ENCODE measurements at places on chromosomes 1 and 21.

GRCh38 chr1:44828003-44828651 lies 14.9 kb downstream of the PTCH2 start:
- DNase-seq = no peak

- no peak for DNase-seq
These were observed 18.0 kb downstream of the MPZL1 start for GRCh38 chr1:167739752-167740151.

DNA sequence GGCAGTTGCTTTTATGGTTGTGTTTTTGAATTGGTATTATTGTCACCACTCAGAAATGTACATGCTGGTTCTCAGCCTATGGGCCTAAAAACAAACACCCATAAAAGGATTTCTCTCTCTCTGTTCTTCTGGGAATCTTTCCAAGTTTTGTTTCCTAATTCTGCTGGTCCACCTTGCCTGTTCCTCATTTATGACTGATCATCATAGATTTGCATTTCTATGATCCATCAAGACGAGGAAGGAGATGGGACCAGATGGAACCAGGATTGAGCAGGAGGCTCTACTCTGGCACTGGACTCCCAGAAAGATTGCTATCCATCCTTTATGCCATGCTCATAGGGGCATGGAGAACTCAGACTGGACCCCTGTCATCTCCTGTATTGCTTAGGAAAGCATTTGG lies 162.2 kb downstream of the C1orf94 start:
- DNase-seq = no peak

GRCh38 chr21:36705679-36706481 lies 7.0 kb downstream of the SIM2 start:
- no peak for DNase-seq

DNA sequence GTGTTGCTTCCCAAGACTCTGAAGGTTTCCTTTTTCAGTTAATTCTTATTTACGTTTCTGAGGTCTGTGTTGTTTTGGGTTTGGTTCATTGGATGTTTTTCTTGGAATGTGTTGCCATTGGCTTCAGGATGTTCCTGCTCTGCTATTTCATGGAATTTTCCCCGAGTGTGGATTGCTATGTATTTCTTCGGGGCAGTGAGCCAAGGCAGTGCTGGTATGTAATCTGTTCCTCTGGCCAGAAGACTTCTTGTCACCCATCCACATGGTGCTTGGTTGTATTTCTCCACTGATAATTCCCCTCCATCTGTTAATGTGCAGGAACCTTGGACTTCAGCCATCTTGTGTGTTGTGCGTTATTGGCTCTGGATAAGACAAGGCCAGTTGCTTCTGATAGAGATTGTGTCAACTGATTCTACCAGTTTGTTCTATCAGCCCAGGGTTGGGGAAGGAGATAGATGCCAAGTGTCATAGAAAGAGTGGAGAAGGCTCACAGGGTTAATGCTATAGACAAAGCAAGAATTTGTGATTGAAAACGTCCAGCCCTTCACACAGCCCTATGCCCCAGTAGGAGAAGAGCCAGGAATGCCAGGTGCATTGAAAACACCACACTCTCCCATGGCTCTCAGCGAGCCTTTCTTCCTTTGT lies 505.2 kb downstream of the PLPP3 start:
- DNase-seq = no peak

DNA sequence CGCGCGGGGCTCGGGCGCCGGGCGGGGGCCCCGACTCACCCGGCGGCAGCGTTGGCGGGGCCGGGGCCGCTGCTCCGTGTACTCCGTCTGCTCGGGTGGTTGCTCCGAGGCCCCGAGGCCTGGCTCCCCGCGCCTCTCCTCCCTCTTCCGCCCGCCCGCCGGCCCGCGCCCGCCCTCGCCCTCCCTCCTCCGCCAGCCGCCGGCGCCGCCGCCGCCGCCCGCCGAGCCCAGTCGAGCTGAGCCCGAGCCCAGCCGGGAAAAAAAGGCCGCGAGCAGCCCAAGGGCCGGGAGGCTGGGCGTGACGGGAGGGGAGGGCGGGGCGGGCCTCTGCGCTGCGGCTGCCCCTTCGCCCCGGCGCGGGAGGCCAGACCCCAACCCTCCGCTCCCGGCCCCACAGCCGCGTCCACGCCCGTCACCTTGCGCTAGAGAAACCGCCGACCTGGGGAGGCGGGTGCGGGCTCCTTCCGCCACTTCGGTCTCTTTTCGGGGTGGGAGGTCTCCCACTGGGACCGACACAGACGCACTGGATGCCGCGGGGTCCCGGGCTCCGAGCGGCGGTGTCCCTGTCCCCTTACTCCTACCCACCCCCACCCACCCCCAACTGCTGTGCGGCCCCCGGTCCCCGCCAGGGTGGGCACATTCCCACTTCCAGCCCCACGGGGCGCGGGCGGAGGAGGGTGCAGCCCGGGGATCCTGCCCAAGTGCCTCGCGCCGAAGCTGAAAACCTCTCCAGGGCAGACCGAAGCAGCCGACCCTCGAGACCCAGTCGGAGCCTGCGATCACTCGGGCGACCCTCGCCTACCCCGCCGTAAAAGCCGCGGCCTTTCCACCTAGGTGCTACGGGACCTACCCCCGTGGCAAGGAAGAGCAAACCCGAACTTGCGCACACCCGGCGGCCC lies at the start of gene CERS2:
TSS of gene CERS2 (minus strand) at position 256 of the 899 bp plus-strand sequence. CDS start 5,745 bp downstream, outside the sequence.
- DNase-seq = peak; percentile 68

DNA sequence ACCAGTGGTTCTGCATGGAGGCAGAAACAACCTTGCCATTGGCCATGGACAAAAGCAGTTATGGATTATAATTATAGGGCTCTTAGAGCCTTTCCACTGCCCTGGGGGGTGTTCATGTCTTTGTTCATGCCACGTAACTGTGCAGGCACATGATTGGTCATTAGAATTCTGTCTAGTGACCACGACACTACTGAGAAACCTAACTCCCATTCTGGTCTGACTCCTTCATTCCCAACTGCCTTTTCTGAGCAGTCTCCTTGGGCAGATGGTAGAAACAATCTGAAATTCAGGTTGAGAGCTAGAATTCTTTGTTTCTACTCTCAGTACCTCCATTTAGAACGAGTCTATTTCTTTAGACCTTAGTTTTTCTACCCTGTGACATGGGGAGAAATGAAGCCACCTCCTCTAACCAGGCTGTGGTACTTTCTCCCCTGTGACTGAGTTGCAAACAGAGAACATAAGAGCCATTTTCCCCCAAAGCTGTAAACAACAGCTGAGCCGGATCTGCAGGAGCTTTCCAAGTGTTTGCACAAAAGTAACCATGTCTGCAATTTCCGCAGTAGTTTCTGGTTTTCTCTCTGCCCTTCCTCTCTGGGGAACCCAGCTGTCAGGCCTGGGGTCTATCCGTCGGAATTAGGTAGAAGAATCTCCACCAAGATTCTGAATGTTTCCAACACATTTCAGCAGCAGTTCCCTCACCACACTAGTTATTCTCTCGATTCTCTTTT lies 37.7 kb upstream of the IPO9 start:
- DNase-seq = no peak

DNA sequence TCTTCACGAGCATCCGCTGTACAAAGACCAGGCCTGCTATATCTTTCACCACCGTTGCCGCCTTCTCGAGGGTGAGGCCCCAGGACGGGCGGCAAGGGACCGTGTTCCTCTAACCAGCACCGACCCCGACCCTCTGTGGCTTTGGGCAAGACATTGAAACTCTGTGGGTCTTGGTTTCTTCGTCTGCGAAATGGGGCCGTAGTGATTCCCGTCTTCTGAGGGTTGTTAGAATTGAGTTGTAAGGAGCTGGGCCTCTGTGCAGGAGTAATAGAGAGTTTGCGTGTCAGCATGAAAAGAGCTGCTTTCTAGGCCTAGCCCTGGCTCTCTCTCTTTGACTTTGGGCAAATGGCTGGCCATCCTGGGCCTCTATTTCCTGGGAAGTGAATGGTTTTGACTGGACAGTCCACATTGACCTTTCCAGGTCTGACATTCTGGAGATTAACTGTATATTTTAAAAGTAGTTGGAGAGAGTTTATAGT lies 591 bp downstream of the MRPL37 start:
- no peak for DNase-seq

- DNase-seq = peak; percentile 55
These were observed at the start of gene GPR137B for GRCh38 chr1:236142253-236143103. TSS of gene GPR137B (plus strand) at chr1:236142539. CDS start at chr1:236142623, 84 bp downstream.

DNA sequence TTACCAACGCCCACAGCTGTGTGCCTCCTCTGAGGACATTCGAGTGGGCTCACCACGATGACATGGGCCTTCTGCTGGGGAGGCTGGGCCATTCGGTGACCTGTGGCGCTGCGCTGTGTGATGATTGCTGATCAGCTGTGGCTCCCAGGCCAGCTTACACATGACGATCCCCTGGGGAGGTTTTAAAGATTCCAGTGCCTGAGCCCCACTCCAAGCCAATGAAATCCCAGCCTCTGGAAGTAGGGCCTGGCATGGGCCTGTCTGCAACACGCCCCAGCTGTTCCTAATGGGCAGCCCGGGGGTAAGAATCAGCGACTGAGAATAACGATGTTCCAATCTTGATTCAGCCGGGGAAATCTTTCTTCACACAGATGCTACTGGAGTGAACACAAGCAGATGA lies 153.7 kb downstream of the KCNJ6 start:
- no peak for DNase-seq

DNA sequence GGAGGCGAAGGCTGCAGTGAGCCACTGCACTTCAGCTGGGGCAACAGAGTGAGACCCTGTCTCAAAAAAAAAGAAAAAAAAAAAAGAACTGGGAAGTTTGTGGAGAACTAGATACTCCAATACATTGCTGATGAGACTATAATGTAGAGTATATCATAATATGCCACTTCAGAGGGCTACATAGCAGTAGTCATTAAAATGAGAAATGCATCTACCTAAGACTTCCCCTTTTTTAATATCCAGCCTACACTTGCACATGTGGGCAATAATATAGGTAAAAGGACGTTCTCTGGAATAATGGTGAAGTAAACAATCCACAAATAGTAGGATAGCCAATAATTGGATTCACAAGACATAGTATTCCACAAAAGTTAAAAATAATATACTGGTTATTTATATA lies 311.0 kb downstream of the HLX start:
- DNase-seq = no peak

- no peak for DNase-seq
These were observed 8.4 kb downstream of the IFNAR2 start for GRCh38 chr21:33238146-33238545.

- DNase-seq = no peak
These were observed 192.8 kb upstream of the POU3F1 start for GRCh38 chr1:38239258-38239835.

DNA sequence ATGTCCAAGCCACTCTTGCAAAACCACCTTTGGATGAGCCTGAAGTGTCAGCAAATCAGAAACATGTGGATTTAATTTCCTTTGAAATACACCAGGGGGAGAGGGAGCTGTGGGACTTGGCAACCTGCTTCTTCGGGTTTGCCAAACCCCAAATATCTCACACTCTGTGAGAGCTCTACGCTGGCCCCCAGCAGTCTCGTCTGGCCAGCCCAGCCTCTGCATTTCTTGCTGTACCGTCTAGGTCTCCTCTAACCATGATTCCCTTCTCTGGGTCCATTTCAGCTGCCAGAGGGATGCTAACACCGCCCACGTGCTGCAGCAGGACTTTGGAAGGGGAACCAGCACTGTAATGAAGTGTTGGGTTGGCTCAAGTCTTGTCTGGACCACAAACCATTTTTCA lies 114.6 kb downstream of the MRPS6 start:
- DNase-seq = no peak

GRCh38 chr1:44650159-44650831 lies 24.0 kb downstream of the TMEM53 start:
- DNase-seq = no peak

GRCh38 chr1:52157582-52157981 lies 15.7 kb downstream of the ZFYVE9 start:
- DNase-seq = no peak

DNA sequence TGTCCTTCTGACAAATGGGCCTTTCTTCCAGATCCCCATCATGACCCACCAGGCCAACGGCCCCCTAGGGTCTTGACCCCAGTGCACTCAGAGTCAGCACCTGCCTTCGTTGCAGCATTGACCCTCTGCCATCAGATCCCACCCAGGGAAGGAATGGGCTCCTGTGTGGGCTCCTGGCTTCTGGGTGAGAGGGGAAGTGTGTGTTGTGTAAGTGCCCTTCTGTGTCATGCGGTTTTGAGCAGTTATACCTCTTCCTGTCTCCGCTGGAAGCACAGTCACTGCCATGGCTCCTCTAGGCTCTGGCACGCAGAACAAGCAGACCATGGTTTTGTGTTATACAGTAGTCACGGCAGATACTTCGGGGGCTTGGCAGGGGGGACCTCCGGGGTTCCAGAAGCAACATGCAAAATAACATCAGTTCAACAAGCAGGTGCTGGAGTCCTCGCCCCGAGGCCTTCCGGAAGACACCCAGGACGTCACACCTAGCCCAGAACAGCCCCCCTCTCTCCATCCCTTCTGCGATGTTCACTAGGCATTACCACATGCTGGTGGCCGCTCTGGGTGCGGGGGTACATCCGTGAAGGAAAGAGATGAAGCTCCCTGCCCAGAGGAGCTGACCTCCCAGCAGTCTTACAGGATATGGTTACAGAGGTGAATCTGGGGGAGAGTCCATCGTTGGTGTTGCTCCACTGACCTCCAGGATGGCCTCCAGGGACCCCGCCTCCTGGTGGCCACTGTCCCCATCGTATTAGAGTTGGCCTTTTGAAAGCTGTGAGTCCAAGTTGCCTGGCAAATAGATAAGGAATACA lies 17.4 kb upstream of the KCNAB2 start:
- DNase-seq = peak; percentile 57

DNA sequence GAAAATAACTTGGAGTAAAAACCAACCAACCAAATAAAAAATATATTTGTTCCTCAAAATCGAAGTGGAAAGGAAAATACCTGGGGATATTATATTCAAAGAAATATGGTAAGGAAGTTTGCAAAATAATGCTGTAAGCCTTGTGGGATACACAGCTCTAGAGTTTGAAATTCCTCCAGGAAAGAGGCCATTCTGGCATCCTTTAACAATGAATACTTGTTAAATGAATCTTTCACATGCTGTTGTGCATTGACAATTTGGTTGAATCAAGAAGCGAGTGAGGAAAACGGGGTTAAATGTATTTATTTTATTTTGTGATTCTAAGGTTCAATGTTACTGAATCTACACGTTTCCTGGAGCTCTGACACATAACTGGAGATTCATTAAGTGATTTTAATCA lies 30.5 kb upstream of the NTNG1 start:
- DNase-seq = no peak

DNA sequence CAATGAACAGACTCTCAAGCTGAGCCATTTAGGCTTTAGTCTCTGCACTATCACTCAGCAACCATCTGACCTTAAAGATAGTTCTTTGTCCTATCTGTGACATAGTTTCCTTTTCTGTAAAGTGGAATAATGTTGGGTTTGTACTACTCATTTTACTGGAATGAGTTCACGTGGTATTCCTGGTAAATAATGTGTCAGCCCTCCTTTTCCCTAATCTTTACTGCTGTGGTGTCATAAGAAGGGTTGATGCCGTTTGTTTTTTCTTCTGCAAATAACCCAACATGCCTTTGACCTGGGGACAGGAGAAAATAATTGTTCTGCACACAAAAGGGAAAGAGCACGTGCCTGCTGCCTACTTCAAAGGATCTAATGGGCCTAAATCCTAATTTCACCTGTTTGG lies 297.8 kb downstream of the BRINP3 start:
- no peak for DNase-seq
